ENCODE measurements at places on chromosomes 12 and 14.

DNA sequence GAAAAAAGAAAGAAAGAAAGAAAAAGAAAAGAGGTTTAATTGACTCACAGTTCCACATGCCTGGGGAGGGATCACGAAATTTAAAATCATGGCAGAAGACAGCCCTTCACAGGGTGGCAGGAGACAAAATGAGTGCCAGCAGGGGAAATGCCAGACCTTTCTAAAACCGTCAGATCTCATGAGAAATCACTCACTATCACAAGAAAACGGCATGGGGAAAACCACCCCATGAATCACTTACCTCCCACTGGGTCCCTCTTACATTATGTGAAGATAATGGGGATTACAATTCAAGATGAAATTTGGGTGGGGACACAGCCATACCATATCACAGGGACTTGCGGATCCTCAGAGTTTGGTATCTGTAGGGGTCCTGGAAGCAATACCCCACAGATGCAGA lies 16.3 kb upstream of the EGLN3 start:
- no peak for DNase-seq

GRCh38 chr14:53929871-53930715 lies 26.5 kb downstream of the BMP4 start:
- DNase-seq: no peak

DNA sequence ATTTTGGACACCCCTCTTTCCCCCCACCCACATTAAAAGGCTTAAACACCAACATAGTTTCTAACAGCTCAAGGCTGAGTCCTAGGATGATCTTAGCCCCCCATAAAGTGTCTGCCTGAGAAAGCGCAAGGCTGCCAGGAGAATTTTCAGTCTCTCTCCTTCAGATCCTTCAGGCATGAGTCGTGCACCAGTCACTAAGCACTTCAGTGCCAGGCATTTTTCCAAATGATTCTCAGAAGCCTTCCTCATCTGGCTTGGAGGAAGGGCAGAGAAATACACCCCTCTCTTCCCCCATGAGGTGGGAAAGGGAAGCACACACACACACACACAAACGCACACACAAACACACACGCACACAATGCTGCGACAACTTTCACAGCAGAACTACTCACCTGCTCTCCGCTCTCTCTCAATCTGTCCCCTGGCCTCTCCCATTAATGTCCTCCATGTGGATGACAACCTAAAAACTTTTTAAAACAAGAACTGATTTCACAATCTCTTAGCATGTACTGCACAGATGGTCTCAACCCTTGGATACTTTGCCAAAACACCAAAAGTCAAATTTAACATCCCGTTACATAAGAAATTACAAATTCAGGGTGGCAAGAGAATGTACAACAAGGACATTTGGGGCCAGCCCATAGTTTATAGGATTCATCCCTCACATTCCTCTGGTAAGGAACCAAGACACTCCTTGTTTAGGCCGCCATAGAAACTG lies 49.8 kb downstream of the CKAP4 start:
- no peak for DNase-seq

DNA sequence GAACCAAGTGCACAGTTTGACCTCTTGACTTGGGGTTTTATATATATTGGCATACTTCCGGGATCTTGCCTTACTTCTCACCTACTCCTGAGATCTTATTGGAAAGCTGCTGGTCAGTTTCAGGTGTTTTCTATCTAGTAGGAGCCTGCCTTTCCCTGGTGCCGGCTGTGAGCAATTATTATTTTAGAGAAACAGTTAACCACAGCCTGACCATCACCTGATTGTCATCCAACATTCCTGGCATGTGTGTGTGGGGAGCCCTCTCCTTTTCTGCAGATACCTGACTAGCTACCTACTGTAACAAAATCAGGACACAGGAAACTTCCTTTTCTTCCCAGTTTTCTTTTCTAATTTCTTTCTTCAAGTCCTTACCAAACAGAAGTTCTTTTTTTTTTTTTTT lies 220.4 kb downstream of the ATP23 start:
- no peak for DNase-seq

- DNase-seq: no peak
These were observed 14.9 kb downstream of the AKAP6 start for GRCh38 chr14:32343926-32344430.
